ENCODE measurements at places on chromosomes 6 and 20.

- DNase-seq: peak; percentile 25
Measured at GRCh38 chr20:38049800-38050199, 16.3 kb downstream of the RPRD1B start.

- no peak for DNase-seq
Measured at GRCh38 chr20:38447251-38447661, 12.1 kb upstream of the SNHG17 start.

DNA sequence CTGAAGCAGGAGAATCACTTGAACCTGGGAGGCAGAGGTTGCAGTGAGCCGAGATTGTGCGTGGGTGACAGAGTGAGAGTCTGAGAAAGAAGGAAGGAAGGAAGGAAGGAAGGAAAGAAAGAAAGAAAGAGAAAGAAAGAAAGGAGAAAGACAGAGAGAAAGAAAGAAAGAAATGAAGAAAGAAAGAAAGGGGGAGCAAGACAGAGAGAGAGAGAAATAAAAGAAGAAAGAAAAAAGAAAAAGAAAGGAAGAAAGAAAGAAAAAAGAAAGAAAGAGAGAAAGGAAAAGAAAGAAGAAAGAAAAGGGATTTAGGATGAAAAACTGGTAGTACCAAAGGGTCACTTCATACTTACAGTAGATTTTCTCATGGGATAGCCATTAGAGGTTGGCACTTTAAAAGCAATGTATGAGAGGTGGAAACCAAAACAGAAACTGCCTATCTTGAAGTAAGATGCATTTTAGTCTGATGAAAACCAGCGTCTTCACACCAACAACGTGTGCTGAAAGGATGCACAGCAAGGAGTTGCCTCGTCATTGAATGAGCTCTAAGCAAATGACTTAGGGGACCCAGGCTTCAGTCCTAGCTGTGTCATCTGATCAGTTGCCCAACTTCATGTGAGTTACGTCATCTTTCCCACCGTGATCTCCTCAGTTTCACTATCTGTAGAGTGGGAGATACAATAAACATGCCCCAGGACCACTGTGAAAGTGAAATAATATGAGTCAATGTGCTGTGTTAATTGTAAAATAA lies 133.9 kb upstream of the NEDD9 start:
- no peak for DNase-seq

- no peak for DNase-seq
Measured at GRCh38 chr20:50014570-50015562, 32.1 kb downstream of the SNAI1 start.

DNA sequence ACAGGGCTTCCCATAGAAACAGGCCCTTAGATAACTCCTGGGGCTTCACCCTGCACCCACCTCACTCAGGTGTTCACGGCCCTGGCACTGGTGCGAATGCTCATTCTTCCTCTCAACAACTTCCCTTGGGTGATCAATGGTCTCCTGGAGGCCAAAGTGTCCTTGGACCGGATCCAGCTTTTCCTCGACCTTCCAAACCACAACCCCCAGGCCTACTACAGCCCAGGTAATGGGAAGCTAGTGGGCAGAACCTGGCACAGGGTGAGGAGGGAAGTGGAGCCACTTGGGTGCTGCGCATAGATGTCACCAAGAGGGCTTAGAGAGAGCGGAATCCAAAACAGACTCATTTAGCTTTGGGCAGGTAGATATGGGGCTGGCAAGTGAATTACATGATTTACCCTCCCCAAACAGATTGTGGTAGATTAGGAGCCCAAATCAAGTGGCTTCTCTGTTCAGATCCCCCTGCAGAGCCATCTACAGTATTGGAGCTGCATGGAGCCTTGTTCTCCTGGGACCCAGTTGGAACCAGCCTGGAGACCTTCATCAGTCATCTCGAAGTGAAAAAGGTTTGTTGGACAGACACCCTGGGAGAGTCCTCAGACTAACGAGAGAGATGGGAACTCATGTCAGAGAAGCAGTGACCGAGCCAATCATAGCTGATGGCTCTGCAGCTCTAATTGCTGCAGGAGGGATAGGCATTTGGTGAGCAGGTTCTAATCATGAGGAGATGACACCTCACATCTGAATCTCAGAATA lies 8.5 kb downstream of the ABCC10 start:
- DNase-seq: peak; percentile 15

DNA sequence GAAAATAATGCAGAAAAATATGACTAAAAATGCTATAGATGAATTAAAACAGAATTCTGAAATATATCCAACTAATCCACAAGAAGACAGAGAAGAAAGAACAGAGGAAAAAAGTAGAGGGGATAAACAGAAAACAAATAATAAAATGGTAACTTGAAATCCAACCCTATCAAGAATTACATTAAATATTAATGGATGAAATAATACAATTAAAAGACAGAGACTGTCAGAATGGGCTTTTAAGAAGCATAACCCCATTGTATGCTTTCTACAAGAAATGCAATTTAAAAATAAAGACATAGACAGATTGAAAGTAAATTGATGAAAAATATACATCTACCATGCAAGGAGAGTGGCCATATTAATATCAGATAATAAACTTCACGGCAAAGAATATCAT lies 15.4 kb downstream of the NHLRC1 start:
- no peak for DNase-seq

DNA sequence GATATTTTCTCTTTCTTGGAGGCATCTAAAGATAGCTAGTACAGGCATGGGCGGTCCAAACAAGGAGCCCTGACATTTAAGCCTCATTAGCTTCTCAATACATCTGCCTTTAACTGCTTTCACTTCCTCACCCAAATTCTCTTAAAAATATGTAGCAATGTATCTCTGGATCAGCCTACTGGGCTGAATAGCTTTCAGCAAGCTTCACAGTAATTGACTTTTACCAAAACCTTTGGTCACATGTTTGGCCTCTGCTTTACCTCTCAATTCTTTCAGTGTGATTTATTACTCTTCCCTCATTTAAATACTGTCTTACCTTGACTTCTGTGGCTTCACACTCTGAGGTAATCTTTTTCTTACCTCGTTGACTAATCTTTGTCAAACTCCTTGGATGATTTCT lies 1618.1 kb downstream of the GRIK2 start:
- DNase-seq: no peak

DNA sequence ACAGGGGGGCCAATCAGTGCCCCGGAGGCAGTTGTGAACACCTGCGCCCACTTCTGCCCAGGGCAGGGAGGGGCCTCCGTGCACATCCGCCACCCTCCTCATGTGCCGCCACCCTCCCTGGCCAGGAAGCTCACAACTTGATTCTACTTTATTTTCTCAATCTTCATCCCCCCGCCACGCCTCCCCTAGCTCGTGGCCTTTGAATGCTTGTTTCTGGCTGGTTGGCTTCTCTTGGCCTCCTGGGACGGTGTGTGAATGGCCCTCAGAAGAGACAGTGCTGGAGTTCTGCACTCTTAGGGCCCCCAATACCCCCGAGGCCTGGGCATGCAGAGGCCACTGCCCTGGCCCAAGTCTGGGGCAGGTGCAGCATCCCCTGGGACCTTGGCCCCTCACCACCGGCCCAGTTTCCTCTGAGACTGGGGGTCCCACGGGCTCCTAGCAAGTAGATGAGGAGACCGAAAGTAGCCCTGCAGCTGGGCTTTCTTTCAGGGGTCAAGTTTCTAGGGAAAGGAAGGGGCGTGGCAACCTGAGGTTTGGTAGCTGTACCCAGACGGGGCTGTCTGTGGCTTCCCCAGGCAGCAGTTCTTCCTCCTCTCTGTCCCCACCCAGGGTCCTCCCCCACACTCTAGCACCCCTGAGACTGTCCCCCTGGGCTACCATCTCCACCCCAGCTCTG lies 1.3 kb downstream of the RGS19 start:
- DNase-seq: no peak

DNA sequence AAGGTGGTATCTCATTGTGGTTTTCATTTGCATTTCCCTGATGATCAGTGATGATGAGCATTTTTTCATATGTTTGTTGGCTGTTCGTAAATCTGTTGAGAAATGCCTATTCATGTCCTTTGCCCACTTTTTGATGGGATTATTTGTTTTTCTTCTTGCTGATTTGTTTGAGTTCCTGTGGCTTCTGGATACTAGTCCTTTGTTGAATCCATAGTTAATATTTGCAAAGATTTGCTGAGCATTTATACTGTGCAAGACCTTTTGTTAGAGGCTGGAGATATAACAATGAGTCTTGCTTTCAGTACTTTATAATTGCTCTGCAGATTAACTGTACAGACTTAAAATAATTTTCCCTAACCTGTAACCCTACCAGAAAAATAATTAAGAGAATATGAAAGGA lies 35.6 kb downstream of the PDE7B start:
- DNase-seq: no peak

GRCh38 chr20:53852014-53852413 lies 218.4 kb downstream of the BCAS1 start:
- DNase-seq: no peak

- DNase-seq: no peak
Measured at GRCh38 chr20:50023116-50023805, 40.5 kb downstream of the SNAI1 start.

GRCh38 chr6:49342410-49342809 lies 120.6 kb downstream of the MMUT start:
- no peak for DNase-seq

DNA sequence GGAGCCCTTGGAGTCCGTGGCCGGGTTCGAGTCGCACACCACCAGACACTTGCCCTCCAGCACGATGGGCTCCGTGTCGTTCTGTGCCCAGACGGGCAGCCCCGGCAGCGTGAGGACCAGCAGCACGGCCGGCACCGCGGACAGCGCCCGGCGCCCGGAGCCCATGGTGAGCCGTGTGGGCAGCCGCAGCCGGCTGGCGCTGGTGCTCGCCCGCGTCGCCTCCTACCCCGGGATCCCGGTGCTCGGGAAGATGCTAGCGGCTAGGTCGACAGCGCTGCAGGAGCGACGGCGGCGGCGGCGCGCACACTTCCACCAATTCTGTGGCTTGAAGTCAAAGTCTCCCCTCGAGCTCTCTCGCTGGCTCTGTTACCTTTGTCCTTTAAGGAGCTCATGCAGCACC lies 1.3 kb downstream of the CBLN4 start:
- DNase-seq: no peak

GRCh38 chr6:50608421-50608820 lies 104.9 kb upstream of the TFAP2D start:
- DNase-seq: no peak

DNA sequence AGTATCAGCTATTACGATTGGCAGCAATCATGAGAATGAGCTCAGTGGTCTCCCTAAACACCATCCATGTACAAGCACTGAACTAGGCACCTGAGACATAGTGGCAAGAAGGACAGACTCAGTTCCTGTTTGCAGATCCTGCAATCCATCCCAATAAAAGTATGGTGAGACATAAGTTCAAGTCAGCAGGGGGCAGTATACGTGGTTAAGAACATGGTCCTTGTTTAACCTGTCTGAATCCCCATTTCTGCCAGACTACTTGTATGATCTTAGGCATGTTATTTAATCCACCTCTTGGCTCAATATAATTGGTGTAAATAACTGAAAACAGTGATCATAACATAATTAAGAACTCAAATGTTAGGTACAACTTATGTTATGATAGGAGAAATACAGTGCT lies 33.2 kb upstream of the PNISR start:
- DNase-seq: no peak

GRCh38 chr6:155196911-155197310 lies 66.9 kb upstream of the CLDN20 start:
- no peak for DNase-seq

DNA sequence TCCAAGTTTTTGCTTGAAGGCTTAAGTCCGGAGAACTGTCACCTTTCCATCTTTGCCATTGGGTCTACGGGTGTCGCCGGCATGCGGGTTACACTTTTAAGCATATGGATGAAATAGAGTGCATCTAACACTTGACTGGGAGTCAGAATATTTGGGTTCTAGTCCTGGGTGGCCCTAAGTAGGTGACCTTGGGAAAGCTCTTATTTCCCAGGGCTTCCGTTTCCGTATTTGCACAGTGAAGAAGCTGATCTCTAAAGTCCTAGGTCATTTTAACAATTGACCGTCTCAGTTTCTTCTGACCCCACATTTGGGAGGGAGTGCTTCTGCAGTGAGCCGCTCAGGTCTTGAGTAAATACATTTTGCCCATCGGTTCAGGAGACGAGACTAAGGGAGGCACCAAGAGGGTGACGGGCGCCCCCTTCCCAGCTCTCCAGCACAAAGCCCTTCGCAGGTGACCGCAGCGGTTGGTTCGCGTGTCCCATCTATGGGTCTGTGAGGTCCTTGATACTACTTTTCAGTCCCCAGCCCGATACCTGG lies 651 bp upstream of the BLTP3A start:
- peak; percentile 56 for DNase-seq

DNA sequence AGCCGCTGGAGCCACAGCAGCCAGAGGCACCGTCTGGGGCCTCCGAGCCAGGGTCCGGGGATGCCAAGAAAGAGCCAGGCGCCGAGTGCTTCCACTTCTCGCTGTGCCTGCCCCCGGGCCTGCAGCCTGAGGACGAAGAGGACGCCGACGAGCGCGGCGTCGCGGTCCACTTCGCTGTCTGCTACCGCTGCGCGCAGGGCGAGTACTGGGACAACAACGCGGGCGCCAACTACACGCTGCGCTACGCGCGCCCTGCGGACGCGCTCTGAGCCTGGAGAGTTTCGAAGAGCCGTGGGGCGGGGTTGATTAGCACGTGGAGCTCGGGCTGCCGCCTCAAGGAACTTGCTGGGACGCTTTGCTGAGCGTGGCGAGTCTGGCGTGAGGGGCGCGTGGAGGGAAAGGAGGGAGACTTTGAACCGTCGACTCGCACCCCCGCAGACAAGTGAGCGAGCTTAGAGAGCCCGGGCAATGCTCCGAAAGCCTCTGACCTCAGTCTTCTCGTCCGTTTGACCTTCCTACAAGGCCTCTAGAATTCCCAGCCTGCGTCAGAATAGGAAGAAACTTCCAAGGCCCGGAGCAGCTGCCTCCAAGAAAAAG lies 1.3 kb downstream of the PPP1R3G start:
- DNase-seq: no peak

- DNase-seq: peak; percentile 98
Measured at GRCh38 chr6:30769088-30769852, 24.9 kb upstream of the IER3 start.

DNA sequence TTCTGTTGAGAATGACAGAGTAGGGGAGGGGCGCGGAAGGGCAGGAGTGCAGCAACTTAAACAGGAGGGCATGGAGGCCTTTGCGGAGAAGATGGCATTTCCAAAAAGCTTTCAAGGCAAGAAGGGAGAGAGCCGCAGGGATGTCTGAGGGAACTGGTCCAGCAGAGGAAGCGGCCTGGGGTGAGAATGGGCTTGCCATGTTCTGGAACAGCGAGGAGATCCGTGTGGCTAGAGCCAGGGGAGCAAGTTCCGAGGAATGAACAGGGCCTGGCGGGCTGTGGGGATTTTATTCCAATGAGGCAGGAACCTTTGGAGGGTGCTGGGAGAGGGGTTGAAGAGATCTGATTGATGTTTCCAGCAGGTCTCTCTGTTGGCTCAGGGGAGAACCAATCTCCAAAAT lies 86.1 kb downstream of the PREX1 start:
- no peak for DNase-seq
